ENCODE measurements at places on chromosomes 6 and 20.

DNA sequence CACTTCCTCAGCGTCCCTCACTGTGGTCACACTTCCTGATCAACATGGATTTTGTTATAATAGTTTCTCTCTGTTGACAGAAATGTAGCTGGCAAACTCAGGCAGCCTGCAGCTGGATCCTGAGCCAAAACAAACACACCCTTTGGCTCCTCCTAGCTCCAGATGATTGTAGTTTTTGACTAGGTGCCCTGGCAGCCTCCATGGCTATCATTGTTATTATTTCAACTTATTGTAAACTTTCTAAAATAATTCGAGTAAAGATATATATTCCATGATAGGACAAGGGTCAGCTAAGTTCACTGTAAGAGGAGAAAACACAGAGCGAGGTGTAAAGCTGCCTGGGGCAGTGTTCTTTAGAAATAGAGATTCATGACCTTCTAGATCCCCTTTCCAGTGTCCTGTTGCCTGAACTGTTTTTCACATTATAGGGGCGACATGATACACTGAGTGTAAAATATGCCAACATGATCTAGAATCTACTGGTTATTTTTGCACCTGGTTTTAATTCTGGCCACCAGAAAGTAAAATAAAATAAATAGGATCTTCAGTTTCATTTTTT, 98.2 kb upstream of the HDGFL1 start:
- DNase-seq = no peak

DNA sequence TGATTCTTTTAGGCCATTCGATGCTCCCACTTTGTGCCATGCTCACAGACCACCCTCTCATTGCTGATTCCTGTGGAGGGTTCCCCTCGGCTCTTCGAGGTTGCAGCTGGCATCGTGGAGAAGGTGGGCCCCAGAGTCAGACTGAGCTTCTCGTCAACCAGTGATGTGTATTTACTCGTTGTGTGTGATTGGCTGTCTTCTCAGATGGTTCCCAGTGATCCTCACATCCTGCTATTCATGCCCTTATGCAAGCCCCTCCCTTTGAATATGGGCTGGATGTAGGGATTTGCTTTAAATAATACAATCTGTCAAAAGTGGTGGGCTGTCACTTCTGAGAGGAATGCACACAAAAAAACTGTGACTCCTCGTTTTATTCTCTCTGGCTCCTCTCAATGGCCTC, 99.6 kb upstream of the ENPP5 start:
- DNase-seq = no peak

DNA sequence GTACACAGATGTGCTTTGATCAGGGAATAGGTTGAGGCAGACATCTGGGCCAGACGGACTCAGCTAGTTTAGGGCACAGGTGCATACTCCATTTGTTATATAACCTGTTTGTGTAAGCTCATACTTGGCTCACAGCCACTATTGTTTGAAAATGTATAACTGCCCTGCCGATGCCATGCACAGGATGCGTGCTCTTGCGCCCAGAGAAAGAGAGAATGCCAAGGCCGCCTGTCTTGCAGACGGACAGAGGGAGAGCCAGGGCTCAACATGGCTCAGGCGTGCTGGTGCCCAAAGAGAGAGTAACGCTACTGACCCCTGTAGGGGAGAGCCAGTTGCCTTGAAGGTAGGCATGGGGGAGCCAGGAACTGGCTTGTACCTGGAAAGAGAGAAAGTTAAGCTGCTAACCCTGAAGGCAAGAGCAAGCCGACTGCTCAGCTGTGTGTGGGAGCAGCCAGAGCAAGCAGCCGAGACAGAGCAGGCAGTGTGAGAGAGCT, 57.7 kb downstream of the FAM229B start:
- no peak for DNase-seq

GRCh38 chr6:71259888-71260604, 28.6 kb upstream of the OGFRL1 start:
- no peak for DNase-seq

DNA sequence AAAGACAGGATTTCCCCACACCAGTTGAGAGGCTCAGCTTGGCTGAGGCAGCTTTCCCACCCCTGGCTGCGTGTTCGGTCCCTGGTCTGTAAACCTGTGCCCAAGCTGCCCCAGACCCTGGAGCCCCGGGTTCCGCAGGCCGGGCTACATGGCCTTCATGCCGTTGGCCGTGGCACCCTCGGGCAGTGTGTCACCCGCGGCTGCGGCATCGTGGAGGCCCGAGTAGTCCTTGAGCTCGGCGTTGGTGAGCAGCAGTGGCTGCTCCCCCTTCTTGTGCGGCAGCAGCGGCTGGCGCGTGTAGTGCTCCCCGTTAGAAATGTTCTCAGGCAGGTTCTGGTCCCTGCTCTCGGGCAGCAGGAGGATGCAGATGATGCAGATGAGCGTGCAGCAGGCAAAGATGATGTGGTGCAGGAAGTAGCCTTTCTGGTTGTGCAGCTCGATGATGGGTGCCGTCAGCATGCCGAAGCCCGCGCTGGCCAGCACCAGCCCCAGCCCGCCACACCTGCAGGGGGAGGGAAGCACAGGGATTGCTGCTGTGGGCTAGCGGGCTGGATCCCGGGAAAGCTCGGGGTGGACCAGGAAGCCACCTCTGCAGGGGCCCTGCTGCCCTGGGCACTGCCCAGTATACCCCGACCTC, 14.3 kb downstream of the PSMG4 start:
- DNase-seq = no peak

DNA sequence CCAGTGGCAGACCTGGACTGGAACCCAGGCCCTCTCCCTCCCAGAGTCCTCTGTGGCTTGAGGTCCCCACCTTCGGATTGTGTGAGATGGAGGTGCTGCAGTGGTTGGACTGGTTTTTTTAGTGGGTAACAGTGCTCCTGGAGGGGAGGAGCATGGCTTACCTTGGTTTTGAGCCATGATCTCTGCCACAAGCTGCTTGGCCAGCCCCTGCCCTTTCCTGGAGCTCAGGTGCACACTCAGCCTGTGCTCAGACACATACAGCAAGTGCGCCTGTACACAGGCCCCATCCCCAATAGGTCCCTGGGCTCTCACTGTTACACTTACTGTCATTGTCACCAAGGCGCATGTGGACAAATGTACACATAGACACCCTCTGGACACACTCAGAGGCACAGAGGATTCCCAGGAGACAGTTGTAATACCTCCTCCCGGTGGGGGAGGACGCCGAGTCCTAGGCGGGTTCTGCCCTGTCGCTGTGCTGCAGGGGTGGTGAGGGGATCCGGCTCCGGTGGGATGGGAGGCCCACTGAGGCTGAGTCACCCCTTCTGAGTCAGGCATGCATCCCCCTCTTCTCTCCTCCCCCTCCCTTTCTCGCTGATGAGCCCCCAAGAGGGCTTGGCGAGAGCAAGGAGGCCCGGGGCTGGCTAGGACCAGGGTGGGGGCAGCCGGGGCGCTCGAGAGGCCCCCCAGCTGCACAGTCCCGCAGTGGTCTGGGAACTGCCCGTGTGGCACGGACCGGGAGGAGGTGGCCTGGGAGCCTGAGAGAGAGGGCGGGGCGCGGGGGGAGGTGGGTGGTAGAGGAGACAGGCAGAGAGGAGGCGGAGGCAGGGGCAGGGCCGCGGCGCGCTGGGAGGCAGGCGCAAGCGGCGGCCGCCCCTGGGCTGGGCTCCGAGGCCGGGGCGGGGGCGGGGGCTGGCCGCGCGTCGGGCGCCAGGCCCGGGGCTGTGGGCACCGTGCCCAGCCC, 522 bp upstream of the EPB41L1 start:
- no peak for DNase-seq

GRCh38 chr6:54060286-54060685, 51.0 kb upstream of the MLIP start:
- DNase-seq = no peak

- DNase-seq = no peak
These were observed 198.6 kb upstream of the NT5E start for GRCh38 chr6:85251300-85251699.

GRCh38 chr20:24756292-24757025, 192.6 kb upstream of the CST7 start:
- DNase-seq = no peak

DNA sequence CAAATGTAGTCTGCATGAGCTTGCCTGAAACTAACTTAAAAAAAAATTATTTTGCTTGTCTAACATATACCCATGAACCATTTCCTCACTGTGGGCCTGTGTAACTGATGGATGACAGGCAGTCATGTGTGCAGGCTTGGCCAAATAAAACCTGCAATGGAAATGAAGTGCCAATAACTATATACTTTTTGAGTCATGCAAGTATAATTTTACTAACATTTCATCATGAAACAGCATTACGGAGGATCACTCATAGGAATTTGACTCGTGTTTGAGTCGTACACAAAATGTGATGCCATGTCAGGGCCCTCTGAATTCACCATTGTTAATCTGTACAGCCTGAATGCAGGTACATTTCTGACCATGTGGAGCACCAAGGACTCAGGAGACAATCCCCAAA, 46.6 kb downstream of the HDDC2 start:
- DNase-seq = peak; percentile 3

DNA sequence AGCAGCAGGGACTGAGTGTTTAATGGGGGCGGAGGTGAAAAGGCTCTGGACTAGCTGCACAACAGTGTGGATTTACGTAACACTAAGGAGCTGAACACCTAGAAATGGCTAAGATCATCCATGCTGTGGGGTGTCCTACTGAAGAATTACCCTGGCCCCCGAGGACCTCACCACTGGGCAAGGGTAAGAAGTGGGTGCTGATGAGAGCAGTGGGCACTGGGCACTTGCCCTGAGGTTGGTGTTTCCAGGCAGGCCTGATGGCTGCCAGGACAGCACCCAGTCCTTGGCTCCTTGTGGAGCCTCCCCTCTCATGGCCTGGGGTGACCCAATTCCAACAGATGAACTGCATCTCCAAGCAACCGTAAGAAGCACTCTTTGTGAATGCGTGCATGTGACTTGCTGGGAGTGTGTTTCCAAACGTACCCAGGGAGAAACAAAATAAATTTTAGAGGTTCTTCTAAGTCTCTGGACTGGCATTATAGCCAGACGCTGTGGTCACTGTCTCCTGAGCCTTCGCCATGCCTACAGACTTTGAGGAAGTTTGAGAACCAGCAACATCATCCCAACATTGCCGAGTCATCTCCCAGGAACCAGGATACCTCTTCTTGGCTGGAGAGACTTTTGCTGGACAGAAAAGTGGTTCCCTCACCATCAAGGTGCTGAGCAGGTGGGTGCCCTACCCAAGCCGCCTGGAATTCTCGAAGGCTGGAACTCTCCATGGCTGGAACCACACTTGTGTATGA, 245.9 kb downstream of the ERMARD start:
- peak; percentile 63 for DNase-seq

DNA sequence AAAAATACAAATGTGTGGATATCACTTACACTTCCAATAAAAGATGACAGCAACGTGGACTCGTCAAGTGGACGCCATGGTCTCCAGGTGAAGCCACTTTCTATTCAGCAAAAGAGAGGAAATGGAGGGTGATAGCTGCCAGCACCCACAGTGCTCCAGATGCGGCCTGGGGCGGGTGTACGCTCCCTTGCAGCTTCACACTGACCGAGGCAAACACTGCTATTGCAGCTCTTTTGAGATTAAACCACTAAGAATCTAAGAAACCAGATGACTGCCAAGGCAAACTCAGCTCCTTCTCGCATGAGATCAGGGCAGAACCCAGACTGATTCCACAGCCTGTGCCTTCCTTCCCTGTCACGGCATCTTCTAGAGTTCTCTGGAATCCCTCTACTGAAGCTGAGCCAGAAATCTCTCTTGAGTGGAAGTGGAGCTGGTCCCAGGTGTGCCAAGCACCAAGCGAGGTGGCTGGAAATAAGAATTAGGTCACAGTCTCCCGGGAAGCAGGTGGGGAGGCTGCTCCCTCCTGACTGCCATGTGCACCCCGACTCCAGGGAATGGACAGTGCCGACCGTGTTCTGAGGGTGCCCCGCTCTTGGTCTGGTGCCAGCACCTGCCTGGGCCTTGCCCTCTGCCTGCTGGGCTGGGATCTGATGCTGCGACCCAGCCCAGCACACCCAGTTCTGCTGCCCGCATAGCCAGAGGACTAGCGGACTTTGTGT, 90.1 kb upstream of the AFDN start:
- no peak for DNase-seq

GRCh38 chr6:9494864-9495263, 920.0 kb downstream of the TFAP2A start:
- no peak for DNase-seq

- DNase-seq = no peak
These were observed 254.4 kb downstream of the NRN1 start for GRCh38 chr6:5752391-5752680.

DNA sequence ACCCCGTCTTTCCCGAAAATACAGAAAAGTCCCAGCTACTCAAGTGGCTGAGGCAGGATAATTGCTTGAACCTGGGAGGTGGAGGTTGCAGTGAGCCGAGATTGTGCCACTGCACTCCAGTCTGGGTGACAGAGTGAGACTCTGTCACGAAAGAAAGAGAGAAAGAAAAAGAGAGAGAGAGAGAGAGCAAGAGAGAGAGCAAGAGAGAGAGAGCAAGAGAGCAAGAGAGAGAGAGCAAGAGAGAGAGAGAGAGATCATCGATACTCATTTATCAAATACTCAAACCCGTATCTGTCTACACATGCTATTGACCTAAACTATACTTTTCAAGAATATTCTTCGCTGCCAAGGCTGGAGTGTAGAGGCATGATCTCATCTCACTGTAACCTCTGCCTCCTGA, 28.2 kb upstream of the SALL4 start:
- DNase-seq = no peak

GRCh38 chr6:152874846-152875568, 107.8 kb downstream of the FBXO5 start:
- DNase-seq = no peak

DNA sequence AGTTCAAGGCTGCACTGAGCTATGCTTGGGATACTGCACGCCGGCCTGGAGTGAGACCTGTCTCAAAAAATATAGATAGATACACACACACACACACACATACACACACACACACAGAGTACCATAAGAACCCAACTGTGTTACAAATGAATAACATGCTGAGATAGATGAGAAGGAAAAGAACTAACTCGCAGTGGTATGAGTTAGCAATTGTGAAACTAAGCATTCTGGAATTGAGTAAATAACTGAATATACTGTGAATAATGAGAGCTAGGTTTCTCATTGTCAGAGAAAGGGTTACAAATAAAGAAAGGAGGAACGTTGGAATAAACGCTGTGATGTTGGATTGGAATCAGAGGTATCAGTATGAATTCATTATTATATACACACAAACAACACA, 14.6 kb upstream of the FAXC start:
- no peak for DNase-seq

GRCh38 chr20:25223765-25224720, 23.8 kb upstream of the PYGB start:
- DNase-seq = no peak

DNA sequence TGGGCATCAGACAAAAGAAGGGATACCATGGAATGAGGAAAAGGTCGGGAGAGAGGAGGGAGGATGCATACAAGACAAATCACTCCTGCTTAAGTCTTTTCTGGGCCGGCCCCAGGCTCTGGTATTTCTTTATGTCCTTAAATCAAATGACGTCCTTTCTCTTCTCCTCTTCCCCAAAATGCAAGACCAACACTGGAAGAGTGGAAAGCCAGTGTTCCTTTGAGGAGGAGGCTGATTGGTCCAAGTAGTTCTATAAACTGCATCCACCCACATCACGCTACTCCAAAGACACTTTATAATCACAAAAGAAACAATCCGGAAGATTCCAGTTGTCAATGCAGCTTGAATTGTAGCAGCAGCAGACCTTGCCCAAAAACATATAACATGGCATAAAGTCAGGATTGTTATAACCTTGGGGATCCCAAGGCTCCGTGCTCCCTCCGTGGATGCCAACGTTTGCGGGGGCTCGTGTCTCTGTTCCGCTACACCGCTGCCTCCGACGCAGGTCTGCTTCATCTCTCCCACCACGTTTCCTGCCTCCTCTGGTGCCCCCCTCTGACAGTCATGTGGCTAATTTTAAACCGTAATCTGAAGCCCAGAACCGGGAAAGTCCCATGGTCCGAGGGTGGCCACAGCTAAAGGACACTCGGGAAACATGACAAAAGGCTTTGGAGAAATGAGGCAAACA, 47.1 kb downstream of the MCUR1 start:
- DNase-seq = peak; percentile 12

All from inflammatory macrophage (primary cell).